ENCODE measurements at places on chromosomes 1 and 21. TPM values are rescaled to one million over a fixed set of nuclear protein-coding genes. Genes with fewer than 3 reads are reported as not detected.
A peak's percentile ranks its signal among the peaks of the same experiment; 100 is the strongest.

DNA sequence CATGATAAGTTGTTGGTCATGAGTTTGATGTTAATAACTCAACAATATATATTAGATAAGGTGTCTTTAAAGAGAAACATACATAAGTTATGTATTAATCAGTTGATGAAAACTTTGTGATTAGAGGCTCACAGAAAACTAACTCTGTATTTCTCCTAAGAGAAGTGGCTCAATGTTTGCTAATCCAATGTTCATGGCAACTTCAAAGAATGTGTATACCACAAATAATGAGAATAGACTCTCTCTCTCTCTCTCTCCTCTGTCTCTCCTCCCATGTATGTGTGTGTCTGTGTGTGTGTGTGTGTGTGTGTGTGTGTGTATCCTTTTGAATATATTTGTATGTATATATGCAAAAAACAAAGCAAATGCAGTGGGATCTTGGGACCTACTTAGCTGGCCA is 1304.9 kb downstream of the MRPL39 start:
- no peak for DNase-seq

- DNase-seq: no peak
These were observed 312.9 kb downstream of the HHAT start for GRCh38 chr1:210641582-210641981.

DNA sequence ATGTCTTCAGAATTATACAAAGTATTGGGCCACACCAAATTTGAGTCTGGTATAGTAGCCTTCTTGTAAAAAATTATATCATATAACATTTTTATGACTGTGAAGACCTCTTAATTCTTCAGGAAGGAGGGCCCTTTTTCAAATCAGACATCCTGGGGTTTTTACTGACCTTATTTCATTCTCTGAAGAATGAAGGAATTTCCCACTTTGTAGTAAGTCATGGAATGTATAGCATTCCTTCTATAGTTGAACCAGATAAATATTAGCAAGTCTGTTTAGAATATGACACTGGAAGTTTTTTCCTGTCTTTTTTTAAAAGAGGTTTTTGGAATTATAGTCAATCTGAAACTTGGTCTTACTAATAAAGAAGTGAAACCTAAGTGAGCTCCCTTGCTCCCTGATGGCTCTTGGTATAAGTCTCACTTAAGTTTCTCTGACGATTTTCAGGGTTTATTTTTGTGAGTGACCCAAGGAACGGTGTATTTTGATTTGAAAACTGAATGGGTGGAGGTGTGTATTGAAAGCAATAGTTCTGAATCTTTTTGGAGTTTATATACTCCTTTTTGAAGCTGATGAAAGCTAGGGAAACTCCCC is 23.7 kb downstream of the SNX27 start:
- no peak for DNase-seq

DNA sequence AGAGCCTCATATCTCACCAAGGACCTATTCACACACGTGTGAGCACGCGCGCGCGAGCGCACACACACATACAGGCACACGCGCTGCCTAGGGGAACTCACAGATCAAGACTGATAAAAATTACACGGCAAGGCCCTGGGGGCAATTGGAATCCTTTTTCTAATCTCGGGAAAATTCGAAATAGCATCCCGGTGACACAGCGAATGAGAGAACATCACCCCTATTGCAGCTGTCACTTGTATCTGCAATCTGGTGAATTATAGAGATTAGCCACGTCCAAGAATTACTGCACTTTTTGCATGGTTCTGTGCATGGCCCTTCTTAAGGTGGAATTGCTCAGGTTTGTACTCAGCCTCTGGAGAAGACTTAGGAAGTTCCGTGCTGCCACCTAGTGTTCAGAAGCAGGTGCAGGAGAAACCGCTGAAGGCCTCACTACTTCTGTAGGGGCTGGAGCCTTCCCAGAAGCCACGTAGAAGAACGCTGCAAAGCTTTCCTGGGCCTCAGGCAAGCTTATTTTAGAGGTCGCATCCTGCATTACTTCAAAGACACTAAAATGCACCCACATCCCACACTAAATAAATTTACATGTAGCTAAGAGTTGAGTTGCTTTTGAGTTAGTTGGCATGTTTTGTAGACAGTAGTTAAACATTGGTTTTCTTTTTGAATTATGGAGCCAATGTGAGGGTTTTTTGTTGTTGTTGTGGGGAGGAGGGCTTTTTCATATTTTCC is 229.2 kb upstream of the CAMK1G start:
- DNase-seq: peak; percentile 75

DNA sequence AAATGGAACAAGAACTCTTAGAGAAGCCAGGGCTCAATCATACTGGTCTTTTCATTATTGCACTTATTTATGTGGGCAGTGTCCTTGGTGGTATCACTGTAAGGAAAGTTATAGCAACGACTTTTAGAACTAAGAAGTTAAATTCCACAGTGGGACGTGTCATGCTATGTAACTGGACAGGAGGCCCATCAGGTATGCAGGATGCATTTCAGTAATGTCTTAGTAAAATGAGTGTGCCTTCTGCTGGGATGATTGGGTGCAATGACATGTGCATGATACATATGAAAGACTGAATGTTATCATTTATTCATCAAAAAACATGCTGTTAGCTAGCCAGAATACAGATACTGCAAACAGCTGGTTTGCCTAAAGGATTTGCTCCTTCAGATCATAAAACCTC is 6.9 kb upstream of the ATP1B1 start:
- no peak for DNase-seq

DNA sequence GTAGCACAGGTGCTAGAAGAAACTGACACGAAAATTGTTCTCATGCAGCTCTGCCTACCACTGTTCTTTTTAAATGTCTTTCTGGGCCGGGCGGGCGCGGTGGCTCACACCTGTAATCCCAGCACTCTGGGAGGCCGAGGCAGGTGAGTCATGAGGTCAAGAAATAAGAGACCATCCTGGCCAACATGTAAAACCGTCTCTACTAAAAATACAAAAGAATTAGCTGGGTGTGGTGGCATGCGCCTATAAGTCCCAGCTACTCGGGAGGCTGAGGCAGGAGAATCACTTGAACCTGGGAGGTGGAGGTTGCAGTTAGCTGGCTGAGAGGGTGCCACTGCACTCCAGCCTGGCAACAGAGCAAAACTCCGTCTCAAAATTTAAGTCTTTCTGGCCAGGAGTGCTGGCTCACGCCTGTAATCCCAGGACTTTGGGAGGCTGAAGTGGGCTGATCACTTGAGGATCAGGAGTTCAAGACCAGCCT is 947 bp upstream of the RIT1 start:
- no peak for DNase-seq

The DRAXIN gene
- 0.02 TPM for total RNA-seq

The SELE gene
- total RNA-seq: not detected

The PFDN2 gene
- total RNA-seq: 108 TPM

The ATP1A4 gene
- not detected for total RNA-seq

The TFF2 gene
- total RNA-seq: not detected

The GSTM5 gene
- 0.25 TPM for total RNA-seq

The BCL2L15 gene
- total RNA-seq: 1.3 TPM
